Dermis microvascular lymphatic vessel endothelial cell (primary cell): ENCODE measurements at places on chromosomes 16 and 17.

DNA sequence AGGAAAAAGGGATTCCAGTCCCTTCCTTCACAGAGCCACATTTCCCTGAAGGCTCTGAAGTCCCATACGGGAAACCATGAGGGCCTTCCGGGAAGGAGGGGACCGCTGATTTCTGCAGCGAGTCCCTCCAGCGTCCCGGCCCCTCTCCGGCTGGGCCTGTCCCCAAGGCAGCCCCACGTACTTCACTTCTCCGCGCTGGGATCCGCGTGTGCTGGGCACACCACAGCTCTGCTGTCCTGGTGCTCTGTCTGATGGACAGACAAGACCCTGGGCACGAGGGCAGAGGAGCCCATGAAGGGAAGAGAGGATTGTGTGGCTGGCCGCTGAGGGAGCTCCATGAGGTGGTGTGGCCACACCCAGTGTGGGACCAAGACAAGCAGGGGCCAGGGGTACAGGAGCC, 57.1 kb downstream of the PRMT7 start:
- DNase-seq: no peak

DNA sequence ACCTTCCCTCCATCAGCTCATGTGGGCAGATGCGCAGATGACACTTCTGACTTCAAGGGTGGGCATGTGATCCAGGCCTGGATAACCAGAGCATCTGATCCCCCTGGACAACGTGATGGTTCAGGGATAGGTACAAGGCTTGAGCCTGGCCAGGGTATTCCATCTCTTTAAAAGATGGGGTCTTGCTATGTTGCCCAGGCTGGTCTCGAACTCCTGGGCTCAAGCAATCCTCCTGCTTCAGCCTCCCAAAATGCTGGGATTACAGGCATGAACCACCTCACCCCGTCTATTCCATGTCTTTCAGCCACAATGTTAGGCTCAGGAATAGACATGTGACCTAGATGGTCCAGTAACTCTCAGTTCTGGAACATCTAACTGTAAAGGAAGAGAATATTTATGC, 20.8 kb downstream of the CRYM start:
- DNase-seq: no peak

GRCh38 chr17:15351478-15351840, 10.1 kb upstream of the TEKT3 start:
- DNase-seq: no peak

DNA sequence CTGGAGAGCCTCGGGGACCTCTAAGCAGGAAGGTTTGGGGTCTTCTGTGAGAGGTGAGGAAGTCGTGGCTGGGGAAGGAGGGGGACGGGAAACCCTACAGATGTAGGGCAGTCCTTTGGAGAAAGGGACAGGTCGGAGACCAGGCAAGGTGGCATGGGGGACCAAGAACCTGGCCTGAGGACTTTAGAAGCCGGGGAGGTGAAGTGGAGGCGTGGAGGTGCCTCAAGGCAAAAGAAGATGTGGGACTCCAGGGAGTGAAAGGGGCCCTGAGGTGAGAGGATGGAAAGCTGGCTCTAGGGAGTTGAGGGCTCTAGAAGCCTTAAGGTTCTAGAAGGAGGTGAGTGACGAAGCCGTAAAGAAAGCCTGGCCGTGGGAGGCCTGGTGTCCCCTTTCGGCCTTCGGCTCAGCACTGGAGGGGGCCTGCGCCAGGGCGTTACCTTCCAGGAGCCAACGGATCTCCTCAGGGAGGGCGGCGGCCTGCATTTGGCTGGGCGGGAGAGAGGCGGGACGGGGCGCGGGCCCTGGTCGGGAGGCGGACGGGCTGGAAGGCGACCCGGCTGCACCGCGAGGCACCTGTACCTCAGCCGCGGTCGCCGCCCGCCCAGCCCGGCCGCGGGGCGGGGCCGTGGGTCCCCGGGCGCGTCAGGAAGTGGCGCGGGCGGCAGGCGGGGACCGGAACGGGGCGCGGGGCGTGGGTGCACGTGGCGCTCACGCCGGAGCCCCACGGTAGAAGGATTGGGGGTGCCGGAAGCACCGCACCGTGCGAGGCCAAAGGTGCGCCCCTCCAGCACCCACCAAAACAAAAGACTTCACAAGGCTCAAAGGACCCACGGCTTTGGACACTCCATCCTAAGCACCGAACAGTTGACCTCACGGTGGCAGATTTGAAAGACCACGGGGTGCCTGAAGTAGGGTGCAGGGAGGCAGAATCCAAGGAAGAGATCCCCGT, at the start of gene SKAP1:
Gene SKAP1 (minus strand): TSS at position 577 of the 949 bp plus-strand sequence.
- no peak for DNase-seq

DNA sequence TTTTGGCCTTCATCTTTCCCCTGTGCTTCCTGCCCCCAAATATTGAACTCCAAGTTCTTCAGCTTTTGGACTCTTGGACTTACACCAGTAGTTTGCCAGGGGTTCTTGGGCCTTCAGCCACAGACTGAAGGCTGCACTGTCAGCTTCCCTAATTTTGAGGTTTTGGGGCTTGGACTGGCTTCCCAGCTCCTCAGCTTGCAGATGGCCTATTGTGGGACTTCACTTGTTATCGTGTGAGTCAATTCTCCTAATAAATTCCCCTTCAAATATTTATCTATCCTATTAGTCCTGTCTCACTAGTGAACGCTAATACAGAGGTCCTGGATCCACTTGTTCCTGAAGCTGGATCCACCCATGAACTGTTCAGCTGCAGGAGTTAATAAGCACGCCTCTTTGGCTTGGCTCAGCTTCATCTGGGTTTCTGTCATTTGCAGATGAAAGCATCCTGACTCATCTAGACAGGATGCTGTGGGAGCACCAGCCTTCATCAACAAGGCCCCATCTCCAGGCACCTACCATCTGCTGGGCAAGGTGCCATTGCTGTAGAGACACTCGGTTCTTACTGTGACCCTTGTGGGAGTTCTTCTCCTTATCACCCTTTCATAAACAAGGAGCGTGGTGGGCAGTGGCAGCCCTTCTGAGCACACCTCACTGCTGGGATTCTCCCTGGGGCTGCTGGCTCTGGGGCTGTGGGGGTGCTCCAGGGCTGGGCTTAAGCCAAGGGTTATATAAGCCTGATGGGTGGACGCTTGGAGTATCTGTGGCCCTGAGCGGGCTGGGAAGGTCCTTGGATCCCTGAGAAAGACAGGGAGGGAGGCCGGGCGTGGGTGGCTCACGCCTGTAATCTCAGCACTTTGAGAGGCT, 23.1 kb downstream of the LAT start:
- no peak for DNase-seq

- DNase-seq: no peak
Measured at GRCh38 chr16:27973678-27974077, 89.8 kb downstream of the GSG1L start.

GRCh38 chr17:75707079-75707571, 14.1 kb upstream of the ITGB4 start:
- DNase-seq: peak; percentile 85

- no peak for DNase-seq
Measured at GRCh38 chr17:622356-622755, 92.3 kb downstream of the VPS53 start.

GRCh38 chr17:63741143-63741407, 524 bp downstream of the STRADA start:
- DNase-seq: no peak

- DNase-seq: no peak
Measured at GRCh38 chr16:69620573-69620972, 54.8 kb downstream of the NFAT5 start.

DNA sequence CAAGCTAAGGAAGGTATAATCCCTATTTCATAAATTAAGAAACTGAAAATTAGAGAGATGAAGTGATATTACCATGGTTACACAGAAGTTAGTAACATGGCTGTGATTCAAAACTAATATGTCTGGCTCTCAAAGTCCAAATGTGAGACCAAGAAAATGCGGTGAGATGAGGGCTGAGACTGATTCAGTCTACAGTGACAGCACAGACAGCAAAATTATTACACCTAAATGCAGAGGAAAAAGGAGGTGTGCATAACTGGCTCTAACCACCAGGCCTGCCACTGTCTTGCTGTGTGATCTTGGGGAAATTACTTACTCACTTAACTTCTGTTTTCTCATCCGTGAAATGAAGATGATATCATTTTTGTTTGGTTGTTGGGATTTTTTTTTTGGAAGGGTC, 270.0 kb upstream of the SOX9 start:
- DNase-seq: no peak

DNA sequence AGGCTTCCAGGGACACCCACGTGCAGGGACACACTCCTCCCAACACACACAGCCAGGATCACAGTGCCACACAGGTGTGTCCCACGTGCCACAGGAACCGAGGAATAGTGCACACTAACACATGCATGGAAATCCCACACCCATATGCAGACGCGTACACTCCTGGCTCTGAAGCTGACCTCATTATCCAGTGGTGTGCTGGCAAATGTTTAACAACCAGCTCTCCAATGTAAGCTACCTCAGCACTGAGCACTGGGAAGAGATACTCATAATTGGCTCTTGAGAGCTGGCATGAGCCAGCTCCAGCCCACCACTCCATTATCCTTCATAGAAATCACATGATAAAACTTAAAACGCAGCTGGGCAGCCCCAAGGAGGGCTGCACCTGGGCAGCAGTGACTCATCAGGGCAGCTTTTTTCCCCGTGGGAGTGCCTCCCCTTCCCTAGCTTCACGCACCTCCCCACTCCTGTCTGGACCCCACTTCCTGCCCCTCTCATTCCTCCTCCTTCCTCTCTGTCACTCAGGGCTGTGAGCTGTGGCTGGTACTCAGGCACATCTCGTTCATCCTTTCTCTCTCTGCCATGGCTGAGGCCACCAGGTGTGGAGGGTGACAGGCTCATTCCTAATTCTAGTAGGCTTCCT, 14.9 kb upstream of the TBX21 start:
- DNase-seq: no peak

- DNase-seq: no peak
Measured at GRCh38 chr16:29849505-29849904, 13.5 kb downstream of the CDIPT start.

- DNase-seq: no peak
Measured at GRCh38 chr17:49554694-49555494, 20.8 kb upstream of the NXPH3 start.

DNA sequence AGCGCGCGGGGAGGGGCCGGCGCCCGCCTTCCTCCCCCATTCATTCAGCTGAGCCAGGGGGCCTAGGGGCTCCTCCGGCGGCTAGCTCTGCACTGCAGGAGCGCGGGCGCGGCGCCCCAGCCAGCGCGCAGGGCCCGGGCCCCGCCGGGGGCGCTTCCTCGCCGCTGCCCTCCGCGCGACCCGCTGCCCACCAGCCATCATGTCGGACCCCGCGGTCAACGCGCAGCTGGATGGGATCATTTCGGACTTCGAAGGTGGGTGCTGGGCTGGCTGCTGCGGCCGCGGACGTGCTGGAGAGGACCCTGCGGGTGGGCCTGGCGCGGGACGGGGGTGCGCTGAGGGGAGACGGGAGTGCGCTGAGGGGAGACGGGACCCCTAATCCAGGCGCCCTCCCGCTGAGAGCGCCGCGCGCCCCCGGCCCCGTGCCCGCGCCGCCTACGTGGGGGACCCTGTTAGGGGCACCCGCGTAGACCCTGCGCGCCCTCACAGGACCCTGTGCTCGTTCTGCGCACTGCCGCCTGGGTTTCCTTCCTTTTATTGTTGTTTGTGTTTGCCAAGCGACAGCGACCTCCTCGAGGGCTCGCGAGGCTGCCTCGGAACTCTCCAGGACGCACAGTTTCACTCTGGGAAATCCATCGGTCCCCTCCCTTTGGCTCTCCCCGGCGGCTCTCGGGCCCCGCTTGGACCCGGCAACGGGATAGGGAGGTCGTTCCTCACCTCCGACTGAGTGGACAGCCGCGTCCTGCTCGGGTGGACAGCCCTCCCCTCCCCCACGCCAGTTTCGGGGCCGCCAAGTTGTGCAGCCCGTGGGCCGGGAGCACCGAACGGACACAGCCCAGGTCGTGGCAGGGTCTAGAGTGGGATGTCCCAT, 232.8 kb downstream of the SEC14L1 start:
- DNase-seq: peak; percentile 50

DNA sequence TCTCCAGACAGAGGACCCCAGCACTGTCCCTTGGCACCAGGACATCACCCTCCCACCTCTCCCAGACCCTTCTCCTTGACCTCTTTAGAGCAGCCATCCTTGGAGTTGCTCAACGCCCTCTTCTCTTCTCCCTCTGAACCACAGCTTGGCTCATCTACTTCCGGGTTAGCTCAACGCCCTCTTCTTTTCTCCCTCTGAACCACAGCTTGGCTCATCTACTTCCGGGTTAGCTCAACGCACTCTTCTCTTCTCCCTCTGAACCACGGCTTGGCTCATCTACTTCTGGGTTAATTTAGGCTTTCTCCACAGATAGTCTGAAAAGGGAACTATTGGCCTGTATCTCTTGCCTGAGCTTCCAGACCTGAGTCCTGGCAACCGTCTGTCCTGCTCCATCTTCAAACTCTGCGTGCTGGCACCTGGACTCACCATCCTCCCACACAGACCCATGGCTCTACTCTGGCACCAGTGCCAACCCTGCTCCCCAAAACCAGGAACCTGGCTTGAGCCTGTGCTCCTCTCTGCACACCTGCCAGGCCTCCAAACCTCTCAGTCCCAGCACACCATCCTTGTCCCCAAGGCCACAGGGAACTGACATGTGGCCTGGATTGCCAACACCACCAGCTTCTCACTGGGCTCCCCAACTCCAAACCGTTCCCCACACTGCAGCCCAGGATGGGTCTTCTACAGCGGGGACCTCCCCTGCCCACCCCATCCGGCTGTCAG, 25.3 kb upstream of the FAAP100 start:
- DNase-seq: no peak

DNA sequence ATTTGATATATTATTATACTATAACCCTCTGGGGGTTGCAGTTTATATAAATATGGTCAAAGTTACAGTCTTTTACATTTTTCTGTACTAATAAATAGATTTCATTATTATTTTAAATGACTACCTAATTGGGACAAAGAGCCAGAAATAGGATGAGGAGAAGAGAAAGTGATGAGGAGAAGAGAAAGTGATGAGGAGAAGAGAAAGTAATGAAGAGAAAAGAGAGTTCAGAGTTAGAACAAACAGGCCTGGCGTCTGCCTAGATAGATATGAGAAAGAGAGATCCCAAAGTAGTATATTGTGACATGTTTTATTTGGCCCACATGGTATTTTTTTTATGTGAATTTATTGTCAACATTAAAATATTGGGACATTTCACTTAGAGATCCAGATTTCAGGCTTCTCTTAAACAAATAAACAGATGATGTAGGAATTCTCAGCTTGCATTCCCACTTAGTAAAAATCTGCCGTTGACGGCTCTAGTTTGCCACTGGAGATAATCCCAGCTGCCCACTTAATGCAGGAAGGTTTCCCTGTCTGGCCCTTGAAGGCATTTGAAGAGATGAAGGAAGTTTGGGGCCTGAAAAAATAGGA, 210.7 kb downstream of the STX8 start:
- peak; percentile 45 for DNase-seq

- no peak for DNase-seq
Measured at GRCh38 chr16:10862438-10862837, 14.6 kb upstream of the CIITA start.

DNA sequence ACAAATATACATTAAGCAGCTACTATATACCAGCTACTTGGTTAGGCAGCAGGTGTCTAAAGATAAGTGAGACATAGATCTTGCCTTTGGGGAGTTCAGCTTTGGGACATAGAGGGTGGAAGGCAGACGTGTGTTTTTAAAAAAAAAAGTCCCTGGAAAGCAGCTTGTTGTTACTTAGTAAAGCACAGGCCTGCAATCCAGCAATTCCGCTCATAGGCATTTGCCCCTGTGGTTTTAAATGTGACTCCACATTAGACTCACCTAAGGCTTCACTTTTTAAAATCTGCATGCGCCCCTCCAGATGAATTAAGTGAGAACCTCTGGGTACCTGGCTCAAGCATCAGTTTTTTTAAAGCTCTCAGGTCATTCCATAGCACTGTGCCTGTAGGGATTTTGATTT, 7.2 kb upstream of the MLYCD start:
- DNase-seq: no peak
